ENCODE measurements at places on chromosomes 6 and 20.

GRCh38 chr6:2266841-2267240 lies 21.4 kb upstream of the GMDS start:
- DNase-seq, result no peak

DNA sequence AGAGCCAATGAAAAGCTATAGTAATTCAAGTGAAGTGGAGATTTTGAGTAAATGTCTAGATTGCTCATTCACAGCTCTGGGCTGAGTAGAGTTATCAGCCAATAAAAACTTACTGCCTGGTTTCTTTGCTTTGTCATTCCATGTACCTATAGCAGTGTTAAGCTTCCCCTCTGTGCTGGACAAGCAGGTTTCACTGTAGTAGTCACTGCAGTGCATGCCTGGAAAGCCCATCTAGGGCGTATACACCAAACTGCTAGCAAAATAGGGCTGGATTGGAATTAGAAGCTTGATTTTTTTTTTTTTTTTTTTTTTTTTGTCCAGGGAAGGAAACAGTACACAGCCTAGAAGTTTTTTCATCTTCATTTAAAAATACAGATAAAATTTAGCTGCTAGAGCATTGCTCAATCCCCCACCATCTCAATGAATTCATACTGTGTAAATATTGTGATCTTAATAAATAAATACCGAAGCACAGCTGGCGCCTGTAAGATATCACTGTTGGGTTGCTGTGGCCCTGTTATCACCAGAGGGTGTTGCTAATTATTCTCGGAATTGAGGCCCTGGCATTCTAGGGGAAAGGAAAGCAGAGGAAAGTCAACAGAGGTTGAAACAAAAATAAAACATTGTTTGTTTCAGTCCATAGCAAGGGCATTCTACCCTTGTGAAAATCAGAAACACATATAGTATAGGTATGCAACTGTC lies 968.5 kb upstream of the GJE1 start:
- DNase-seq, result no peak

GRCh38 chr20:23023621-23024177 lies 11.4 kb upstream of the SSTR4 start:
- no peak for DNase-seq

DNA sequence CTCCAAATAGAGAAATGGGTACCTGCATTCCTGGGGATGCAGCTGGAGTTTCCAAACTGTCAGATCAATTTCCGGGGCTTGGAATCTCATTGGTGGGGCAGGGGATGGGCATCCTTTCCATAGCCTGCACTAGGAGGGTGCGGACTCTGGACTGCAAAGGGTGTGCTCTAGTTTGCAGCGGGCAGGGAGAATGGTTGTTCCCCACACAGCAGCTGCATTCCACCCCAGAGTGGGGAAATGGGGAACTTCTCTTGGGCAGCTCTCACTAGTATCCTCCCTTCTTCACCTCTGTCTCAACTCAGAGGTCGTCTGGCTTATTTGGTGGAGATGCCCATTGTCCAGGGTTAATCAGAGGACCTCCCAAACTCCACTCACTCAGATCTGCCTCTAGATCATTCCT lies 34.5 kb upstream of the CDKN1A start:
- DNase-seq, result no peak

GRCh38 chr20:63911176-63911575 lies 16.2 kb downstream of the DNAJC5 start:
- no peak for DNase-seq

DNA sequence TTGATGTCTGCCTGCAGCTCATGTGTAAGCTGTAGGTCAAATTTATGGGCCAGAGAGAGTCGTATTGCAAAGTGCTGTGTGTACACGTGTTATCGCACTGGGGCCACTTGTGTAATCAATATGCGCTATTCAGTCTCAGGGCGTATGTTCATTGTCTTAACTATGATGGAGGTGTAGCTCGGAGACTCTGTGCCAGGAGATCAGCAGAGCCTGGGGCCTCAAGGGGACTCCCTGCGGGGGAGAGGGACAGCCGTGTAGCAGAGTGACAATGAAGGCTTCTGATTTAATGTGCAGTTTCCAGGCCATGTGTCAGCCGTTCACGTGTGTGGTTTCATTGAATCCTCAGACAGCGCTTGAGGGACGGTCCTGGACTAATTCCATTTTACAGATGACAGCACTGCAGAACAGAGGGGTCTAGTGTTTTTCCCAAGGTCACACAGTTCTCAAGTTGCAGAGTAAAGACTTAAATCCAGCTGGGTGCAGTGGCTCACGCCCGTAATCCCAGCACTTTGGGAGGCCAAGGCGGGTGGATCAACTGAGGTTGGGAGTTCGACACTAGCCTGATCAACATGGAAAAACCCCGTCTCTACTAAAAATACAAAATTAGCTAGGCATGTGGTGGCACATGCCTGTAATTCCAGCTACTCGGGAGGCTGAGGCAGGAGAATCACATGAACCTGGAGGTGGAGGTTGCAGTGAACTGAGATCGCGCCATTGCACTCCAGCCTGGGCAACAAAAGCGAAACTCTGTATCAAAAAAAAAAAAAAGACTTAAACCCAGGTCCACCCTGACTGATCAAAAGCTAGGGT lies 242.5 kb downstream of the PREX1 start:
- no peak for DNase-seq

GRCh38 chr20:18252597-18253451 lies 35.5 kb upstream of the ZNF133 start:
- no peak for DNase-seq

DNA sequence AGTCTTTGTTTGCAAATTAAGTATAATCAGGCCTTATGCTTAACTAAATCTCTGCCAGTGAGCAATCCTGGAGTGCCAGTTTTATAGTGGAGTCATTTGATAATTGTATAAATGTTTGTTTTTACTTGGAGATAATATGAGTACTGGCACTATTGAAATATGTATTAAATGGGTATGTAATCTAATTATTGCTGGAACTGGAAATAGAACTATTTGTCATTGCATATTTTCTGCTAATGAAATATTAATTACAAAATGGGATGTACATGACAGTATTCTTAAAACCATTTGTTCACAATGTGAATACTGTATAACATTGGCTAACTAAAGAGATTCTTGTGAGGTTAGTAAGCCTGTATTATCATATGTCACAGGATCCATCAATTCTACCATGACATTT lies 20.5 kb upstream of the LMBRD1 start:
- DNase-seq, result no peak

DNA sequence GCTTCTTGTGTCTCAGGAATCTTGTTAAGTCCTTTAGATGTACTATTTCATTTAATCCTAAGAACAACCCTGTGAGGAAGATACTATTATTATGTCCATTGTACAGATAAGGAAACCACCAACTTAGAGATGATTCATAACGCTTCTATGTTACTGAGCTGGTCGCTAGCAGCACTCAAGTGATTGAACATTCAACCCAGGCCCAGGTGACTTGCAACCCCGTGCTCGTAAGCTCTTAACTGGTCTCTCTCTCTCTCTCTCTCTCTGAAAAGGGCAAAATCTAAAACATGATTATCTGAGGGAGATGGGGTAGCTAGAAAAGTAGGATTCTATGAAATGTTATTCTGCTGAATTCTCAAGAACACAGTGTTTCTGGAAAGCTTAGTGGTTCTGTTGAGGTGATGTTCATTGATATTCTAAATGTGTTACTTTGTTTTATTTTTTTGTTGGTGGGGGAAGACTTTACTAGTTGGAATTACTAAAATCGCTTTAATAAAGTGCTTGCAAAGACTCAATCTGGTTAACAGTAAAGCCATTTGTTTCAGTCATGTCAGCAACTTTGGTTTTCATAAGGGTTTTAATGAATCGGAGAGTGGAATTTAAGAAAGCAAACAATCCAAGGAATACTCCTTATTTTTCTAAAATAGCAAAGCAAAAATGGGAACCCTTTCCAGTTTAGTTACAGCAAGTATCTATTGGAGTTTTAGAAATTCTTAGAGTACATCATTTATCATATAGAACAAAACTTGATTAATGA lies 265.0 kb upstream of the TAB2 start:
- DNase-seq, result peak; percentile 55
